ENCODE measurements at places on chromosomes 5 and 9.

- DNase-seq: no peak
Observed at GRCh38 chr9:20754556-20754955, 70.5 kb downstream of the FOCAD start.

DNA sequence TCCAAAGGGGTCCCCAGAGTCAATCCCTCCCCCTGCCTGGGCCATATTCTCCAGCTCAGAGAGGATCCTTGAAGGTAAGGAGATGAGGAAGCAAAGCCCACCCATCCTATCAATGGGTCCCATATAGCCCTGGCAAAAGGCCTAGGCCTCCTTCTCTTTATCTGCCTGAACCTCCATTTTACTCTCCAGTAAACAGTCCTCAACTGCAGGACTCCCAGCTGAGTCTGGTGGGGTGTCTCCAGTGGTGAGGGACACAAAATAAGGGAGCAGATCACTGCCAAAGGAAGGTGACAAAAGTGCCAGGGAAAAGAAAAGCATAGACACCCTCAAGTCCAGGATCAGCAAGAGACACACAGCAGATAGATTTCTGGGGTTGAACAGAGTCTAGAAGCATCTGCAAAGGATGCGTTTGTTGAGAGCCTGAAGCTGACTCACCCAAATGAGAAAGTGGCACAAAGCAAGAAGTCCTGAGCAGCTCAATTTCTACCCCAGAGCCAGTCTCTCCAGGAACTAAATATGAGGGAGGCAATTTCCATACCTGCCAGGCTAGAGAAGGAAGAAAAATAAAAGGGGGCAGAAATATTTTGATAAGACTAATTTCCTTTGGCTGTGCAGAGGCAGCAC is 2.7 kb upstream of the EBF1 start:
- DNase-seq: no peak

DNA sequence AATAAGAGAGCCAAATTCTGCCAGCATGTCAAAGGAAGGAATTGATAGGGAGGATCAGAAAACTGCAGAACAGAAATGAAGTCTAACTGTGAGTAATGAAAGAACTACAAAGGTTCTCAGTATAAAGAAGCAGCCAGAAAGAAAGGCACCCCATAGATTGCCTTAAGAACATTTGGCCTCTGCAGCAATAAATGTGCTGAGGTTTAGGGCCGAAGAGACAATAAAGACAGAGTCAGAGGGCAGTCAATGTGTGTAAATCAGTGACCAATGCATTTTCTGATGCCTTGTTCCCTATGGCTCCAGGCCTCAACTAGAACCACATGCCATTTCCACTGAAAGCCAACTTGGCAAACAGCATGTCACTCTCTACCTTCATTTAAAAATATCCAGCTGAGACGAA is 281.0 kb downstream of the HINT1 start:
- DNase-seq: no peak

DNA sequence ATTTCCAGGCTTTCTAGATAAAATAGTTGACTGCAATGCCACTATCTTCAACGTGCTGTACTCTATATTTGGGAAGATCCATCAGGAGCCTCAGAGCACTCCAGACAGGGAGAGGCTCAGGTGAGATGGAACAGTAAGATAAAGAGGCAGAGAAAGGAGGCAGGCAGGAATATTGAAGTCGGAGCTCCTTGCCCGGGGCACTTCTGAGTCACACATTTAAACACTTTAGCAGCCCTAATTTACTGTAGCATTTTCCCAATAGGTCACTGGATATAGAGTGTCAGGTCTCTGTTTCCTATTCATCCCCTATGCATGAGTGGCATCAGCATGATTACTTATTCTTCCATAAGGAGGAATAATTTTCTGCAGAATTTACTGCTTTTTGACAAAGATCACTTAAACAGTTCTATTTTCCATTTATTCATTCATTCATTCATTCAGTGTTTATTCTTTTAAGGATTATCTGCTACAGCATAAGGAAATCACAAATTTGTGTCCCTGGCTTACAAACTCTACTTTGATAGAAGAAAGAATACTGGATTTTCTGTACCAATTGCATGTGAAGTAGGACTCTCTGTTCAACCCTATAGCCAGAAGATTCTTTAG is 170.7 kb downstream of the MAPKAP1 start:
- no peak for DNase-seq

- no peak for DNase-seq
Observed at GRCh38 chr5:51018423-51018822, 352.0 kb downstream of the PARP8 start.

GRCh38 chr9:135299239-135299590 is 180.4 kb upstream of the PPP1R26 start:
- no peak for DNase-seq

- DNase-seq: no peak
Observed at GRCh38 chr5:139658928-139659667, 10.9 kb downstream of the CXXC5 start.

GRCh38 chr9:120862452-120862851 is 14.5 kb downstream of the PHF19 start:
- no peak for DNase-seq

DNA sequence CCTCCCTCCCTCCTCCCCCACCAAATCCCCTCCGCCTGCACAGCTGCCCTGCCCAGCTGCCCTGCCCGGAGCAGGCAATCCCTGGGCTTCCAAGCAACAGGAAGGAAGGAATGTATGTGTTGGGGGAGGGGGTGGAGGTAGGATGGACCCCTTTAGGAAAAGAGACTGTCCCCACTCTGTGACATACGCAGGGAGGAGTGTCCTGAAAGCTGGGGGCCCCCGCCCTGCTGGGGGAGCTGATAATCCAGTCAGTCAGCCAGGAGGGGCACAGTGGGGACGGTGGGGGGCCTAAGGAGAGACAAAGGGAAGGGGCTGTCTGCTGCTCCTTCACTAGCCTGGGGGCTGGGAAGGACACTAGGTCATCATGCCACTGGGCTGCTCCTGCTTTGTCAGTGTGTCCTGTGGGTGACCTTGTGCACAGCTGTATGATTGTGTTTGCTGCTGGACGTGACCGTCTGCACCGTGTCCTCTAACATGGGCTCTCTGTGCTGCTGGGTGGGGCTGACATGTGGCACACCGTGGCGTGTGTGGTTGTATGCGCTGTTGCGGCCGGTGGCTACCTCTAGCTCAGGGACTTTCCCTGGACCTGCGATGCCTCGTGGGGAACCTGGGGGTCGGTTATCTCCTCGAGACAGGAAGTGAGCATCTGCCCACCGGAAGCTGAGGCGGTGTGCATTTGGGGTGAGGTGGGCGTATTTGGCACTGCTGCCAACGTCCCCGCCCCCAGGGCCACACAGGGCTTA is 3.0 kb downstream of the N4BP3 start:
- DNase-seq: no peak

GRCh38 chr5:173745557-173745956 is 129.1 kb upstream of the BOD1 start:
- DNase-seq: no peak

DNA sequence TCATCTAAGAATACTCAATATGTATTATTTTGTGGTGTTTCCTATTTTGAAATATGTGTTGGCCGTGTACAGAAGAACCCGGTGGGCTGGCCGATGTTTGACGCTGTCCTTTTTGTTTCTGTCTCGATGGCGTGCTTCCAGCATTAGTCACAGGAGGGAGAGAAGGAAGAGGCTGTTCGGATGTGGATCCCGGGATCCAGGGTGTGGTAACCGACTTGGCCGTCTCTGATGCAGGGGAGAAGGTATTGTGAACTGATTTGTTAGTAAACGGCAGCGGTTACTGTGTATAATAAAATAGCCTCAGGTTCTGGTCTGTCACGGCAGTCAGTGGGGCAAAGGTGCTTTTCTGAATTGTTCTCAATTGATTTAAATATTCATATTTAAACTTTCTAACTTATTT is 275.0 kb downstream of the ARHGEF28 start:
- DNase-seq: peak; percentile 60

DNA sequence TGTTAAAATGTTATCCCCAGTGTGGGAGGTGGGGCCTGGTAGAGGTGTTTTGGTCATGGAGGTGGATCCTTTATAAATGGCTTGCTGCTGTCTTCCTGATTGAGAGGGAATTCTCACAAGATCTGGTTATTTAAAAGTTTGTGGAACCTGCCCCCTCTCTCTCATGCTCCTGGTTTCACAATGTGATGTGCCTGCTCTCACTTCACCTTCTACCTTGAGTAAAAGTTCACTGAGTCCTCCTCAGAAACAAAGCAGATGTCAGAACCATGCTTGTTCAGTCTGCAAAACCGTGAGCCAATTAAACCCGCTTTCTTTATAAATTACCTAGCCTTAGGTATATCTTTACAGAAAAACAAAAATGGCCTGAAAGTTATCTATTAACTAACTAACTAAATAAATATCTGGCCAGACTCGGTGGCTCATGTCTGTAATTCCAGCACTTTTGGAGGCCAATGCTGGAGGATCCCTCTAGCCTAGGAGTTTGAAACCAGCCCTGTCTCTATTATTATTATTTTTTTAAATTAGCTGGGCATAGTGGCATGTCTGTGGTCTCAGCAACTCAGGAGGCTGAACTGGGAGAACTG is 1067.4 kb downstream of the CDH9 start:
- no peak for DNase-seq

GRCh38 chr5:138927979-138928378 is 52.8 kb upstream of the LRRTM2 start:
- no peak for DNase-seq

GRCh38 chr9:95517559-95518425 is 1.0 kb upstream of the PTCH1 start:
- no peak for DNase-seq

GRCh38 chr9:105500108-105500766 is 52.4 kb downstream of the FSD1L start:
- DNase-seq: no peak

DNA sequence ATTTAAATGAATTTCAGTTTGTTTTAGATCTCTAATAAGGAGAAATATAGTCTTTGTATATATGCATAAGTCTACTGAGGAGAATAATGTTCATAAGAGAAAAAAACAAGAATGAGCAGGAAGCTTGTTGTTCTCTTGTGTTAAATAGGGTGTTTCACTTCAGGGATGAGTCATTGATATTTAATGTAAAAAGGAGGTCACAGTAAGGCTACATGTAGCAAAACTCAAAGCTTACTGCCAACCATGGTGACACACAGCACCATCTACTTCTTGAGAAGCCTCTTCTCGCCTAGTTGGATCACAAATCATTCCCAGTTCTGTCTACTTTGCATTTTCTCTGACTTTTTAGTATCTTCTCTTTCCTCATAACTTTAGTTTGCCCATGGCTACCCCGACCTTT is 1466.0 kb upstream of the C9orf72 start:
- DNase-seq: peak; percentile 28

- DNase-seq: no peak
Observed at GRCh38 chr5:155475318-155475717, 461.8 kb downstream of the KIF4B start.

- DNase-seq: peak; percentile 76
Observed at GRCh38 chr9:34380511-34381315, 4.0 kb upstream of the MYORG start.

GRCh38 chr9:16092142-16093091 is 539.6 kb downstream of the CCDC171 start:
- no peak for DNase-seq
